Left ventricle myocardium inferior (tissue), 1 donor: ENCODE measurements at places on chromosomes 2 and 18.

GRCh38 chr2:233124421-233125080, 64.4 kb downstream of the INPP5D start:
- no peak for DNase-seq

DNA sequence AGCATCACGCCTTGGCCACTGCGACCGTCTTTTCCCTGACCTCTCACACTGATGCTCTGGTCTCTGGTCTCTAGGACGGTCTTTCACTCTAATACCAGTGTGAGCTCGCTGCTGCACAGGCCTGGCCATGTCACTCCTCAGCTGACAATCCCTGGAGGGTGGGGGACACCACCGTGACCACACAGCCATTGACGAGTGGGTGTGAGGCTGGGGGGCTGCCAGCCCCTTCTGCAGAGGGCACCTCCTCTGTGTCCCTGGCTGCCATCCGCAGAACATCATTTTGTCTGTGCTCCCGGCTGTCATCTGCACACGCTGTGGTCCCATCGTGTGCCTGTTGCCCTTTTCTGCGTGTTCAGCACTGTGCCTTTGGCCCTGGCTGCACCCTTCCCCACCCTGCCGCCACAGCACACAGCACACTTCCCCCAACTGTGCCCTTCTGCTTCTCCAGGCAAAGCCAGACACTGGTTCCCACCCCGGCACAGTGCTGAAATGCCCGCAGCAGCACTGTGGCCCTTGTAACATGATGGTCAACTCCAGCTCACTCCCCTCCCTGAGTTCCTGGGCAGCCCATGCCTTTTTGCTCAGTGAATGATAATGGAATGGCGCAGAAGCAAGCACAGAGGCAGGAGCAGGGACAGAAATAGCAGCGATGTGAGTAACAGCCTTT, 30.4 kb upstream of the INHBB start:
- no peak for DNase-seq

DNA sequence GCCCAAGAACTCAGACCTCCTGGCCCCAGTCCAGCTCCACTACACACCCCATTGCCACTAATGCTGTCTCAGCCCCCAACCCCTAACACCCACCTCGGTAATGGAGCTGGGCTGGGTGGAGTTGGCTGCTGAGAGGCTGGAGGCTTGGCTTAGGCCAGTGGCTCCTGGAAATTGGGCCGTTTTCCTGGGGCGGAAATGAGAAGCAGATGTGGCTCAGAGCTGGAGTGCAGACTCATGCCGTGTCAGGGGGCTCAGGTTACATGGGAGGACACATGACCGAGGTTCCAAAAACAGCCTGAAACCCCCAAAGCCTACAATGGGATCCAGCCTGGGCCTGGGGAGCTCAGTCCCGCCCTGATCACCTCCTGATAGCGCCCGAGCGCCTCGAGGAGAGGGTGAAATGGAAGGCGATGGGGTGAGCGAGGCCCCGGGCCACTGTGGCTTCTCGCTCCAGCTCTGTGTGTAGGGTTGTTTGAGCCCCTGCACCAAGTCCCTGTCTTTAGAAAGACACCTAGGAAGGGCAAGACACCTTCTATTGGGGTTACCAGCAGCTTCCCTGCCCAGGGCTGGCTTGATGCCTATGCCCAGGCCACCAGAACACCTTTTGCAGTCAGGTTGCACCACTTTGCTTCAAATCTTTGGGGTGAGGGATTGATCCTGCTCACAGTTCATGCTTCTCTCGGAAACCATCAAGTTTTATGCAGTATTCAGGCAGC, 175.7 kb upstream of the HAAO start:
- peak; percentile 74 for DNase-seq

- no peak for DNase-seq
Measured at GRCh38 chr2:192593561-192593960, 398.8 kb upstream of the TMEFF2 start.

DNA sequence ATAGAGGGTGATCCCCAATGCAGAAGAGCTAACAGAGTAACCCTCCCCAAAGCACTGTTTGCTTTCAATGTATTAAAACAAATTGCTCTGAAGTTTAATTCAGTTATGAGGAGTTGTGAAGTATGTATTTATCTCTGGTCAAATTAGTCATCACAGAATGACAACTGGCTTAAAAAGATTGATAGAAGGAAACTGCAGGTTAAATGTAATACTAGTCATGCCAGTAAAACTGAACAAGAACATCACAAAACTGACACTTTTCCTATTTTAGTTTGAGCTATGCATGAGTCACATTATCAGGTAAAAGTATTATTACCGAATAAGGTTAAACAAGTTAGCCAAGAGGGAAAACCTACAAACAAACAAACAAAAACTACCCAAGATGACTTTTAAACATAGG, 99.0 kb upstream of the ACVR1C start:
- DNase-seq = no peak

- DNase-seq = no peak
Measured at GRCh38 chr2:108447947-108448677, 894 bp upstream of the GCC2 start.

DNA sequence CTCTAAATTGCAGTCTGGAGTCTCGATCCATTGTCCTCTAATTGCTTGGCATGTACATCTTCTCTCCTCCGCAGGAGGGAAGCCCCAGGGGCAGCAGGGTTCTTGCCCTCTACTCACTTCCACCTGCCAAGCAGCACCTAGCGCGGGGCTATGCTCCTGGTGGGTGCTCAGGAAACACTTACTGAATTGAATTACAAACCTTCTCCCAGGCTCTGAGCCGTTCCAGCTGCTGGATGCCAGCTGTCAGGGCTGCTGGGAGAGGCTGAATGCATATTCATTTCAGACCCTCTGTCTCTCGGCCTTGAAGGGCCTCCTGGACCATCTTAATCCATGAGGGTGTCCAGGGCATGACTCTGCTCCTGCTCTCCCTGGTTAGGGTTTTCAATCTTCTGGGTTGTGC, 94.0 kb downstream of the CELF4 start:
- no peak for DNase-seq

DNA sequence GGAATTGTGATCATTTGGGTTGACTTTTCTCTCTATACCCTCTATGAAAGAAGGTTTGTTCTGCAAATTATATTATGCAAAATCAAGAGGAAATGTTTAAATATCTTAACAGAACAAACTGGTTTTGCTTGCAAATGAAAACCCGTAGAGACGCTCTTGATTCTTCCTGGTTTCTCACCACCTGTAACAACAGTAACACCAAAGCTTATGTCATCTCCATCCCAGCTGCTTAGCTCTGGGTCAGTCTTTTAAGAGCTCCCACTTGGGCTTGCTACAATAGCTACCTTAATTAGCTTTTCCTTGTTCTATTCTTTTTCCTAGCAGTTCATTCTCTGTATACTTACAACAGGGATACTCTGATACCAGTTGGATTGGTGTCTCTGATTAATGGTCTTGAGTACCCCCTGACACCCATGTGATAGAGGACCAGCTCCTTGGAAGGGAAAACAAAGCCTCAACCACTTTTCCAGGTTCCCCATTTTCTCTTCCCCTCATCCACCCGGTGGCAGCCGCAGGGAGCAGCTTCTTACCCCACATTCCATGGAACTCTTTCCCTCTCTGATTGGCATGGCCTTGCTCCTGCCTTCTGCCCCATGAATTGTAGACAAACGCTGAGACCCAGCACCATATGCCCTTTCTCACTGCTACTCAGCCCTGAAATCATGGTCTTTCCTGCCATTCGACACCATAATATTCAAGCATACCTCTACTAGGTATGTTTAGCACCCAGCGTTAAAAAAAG, 27.7 kb downstream of the TMEM182 start:
- no peak for DNase-seq

DNA sequence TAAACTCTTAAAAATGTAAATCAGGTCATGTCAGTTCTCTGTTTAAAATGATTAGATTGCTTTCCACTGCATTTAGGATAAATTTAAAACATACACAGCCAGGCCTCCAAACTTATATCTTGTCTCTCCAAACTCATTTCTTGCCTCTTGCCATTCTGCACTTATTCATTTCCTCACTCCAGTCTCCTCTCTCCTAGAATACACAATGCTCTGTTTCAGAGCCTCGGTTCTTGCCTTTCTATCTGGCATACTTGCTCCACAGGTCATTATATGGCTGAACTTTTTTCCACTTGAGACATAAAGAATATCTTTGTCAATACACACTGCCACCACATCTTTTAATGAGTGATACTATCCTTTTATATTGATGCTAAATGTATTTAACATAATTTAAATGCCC, 10.5 kb upstream of the UGP2 start:
- no peak for DNase-seq

DNA sequence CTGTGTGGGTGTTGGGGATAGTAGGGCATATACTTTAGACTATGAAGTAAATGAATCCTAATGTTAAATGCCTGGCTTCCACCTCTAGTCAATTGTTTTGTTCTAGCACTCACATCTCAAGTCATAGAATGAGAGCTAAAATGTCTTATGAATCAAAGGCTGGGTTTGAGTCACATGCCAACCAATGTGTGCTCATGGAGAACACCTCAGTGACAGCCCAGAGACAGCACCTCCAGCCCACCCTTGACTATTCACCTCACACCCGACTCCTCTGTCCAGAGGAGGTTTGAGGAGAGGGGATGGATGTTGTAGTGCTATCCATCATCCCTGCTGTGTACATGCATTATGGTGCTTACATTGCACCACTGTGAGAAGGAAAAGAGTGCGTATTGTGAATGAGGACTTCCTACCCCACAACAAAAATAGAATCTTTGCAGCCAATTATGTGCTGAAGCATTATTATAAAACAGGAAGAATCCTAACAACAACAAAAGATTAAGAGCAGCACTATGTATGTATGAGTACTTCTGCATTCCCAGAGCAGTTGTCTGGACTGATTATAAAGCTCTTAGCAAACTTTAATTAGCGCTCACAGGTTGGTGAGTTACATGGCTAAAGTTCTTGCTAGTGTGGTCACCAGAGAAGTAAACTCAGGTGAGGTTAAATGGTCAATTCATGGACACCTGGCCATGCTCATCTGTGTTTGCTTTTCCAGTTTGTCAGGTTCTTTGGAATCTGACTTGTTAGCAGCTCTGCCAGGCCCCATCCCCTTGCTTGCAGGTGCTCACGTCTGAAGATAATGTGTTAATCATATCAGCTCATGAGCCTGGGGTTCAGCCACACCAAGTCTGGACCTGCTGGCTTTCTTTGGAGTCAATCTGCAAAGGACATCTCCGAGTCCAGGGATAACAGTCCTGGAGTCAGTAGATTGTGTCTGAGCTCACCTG, 55.3 kb upstream of the NABP1 start:
- DNase-seq = no peak

- no peak for DNase-seq
Measured at GRCh38 chr2:18957909-18958308, 368.5 kb upstream of the NT5C1B start.

DNA sequence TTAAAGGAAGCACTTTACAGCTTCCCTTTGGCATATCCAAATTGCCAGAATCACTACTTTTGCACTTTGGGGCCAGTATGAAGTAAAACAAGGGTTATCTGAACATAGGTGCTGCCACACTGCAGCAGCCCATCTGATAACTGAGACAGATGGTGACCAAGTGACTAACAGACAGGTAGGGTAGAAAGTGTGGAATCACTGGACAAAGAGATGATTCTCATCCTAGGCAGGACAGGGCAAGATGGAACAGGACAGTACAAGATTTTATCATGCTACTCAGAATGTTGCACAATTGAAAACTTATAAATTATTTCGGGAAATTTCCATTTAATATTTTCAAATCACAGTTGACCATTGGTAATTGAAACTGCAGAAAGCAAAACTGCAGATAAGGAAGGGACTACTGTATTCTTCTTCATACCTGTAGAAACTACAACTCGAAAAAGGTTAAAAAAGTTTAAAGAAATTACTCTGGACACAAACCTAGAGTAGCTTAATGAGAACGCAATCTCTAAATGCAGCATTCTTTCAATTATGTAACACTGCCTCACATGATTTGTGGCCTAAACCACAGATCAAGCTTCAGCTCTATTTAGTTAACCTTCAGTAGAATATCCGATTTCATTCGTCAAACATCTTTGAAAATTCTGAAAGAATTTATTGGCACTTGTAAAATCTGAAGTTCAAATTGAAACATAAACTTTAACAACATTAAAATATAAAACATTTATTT, 31.4 kb downstream of the HEATR5B start:
- no peak for DNase-seq

- no peak for DNase-seq
Measured at GRCh38 chr2:47339745-47340541, 63.0 kb upstream of the MSH2 start.

- DNase-seq = no peak
Measured at GRCh38 chr2:189312211-189312610, 129.1 kb upstream of the WDR75 start.

- DNase-seq = no peak
Measured at GRCh38 chr2:197158591-197159550, 151.7 kb downstream of the ANKRD44 start.
